ENCODE measurements at places on chromosomes 4 and X. TPM values are rescaled to one million over a fixed set of nuclear protein-coding genes. Genes with fewer than 3 reads are reported as not detected.

Gene SMIM10
- total RNA-seq, result 1.8 TPM

Gene UCP1
- not detected for total RNA-seq

Gene NIPAL1
- 21.0 TPM for total RNA-seq

Gene KIT
- not detected for total RNA-seq

Gene LIMCH1
- total RNA-seq, result 53.9 TPM

Gene CYTL1
- not detected for total RNA-seq

Gene USP11
- total RNA-seq, result 72.0 TPM

Gene VGLL1
- total RNA-seq, result 92.2 TPM

Gene CASK
- total RNA-seq, result 157 TPM

Gene SPON2
- 2.4 TPM for total RNA-seq

Gene CLNK
- not detected for total RNA-seq

Gene SOWAHB
- 3.7 TPM for total RNA-seq

Gene ARHGAP24
- total RNA-seq, result 10.2 TPM

Gene CCSER1
- 7.1 TPM for total RNA-seq

Gene CENPI
- total RNA-seq, result 26.1 TPM

DNA sequence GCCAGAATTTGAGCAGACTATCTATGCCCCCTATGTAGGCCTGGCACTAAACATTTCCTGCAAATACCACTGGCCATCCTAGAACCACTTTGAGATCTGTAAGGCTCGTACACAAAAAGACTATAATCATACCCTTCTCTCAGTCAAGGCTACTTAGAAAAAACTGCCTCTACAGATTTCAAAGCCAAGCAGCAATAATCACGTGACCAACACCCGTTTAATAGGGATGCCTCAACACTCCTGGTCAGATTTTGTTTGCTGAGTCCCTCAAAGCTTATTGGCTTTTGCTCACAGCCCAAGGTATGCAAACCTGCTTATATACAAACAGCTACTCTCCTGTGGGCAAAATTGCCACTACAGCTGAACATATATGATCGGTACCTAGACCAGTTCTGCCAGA lies 897 bp downstream of the COX7B2 start:
- no peak for DNase-seq

DNA sequence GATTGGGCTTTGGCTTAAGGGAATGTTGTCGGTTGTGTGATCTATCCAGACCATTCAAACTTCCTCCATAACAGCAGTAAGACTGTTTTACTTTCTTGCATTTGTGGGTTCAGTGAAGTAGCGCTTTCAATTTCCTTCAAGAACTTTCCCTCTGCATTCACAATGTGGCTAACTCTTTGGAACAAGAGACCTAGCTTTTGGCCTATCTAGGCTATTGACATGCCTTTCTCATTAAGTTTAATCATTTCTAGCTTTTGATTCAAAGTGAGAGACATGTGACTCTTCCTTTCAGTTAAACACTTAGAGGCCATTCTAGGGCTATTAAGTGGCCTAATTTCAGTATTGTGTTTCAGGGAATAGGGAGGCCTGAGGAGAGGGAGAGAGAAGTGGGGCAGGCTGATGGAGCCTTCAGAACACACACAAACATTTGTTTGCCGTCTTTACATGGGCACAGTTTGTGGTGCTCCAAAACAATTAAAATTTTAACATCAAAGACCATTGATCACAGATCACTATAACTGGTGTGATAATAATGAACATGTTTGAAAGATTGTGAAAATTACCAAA lies 34.1 kb downstream of the ADH5 start:
- DNase-seq, result no peak

- DNase-seq, result no peak
These were observed 52.6 kb downstream of the RS1 start for GRCh38 chrX:18619288-18619687.

DNA sequence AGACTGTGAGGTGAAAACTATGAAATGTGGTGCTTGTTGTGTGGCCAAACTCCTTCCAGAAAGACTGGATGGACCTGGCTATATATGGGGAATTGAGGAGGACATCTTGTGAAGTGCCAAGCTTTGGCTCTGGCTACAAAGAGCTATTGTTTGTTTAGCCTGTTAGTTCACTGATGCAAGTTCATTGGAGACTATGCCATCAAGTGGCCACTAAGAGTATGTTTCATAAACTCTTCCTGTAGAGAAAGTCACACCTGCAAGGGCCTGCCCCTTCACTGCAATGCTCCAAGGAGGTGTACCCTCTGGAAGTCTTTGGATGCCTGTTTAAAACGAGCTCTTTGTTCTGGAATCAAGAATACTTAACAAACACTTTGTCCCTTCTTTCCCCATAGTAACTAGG lies 382.0 kb downstream of the GABRG1 start:
- no peak for DNase-seq

GRCh38 chrX:110698696-110699095 lies 96.9 kb downstream of the CHRDL1 start:
- DNase-seq, result no peak

- no peak for DNase-seq
These were observed 33.2 kb downstream of the AWAT2 start for GRCh38 chrX:70016513-70016912.

DNA sequence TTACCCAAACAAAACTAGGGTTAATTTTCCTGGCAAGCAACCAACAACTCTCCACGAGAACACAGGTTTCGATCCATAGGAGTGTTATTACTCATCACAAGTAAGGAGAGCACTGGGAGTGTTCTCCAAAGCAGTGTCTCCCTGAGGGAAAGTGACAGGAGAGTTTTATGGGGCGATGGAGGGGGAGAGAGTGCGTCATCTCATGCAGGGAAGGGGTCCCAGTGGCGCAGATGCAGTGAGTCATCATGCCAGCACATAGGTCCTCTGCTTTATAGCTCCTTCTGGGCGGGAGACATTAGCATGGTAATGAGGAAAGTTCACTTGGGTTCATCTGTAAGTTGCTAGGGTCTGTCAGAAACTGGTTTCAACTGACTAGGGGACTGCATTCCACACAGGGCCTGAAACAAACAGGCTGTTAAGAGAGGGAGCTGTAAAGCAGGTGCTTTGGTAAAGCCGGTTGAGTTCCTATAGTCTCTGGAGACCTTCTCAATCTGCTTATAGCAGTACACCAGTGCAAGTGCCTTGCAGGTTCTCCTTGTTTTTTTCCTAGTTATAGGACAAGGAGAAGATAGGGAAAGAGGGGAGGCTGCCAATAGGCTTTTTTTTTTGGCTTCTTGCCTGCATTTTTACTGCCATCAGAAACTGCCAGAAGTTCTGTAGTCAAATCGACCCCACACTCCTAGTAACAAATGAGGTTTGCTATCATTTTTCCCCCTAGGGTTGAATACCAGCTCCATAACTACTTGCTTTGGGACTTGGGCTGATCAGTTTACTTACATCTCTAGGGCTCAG lies 12.8 kb upstream of the BOD1L1 start:
- no peak for DNase-seq

- DNase-seq, result peak; percentile 75
These were observed 169.0 kb upstream of the BCOR start for GRCh38 chrX:40266490-40267333.

DNA sequence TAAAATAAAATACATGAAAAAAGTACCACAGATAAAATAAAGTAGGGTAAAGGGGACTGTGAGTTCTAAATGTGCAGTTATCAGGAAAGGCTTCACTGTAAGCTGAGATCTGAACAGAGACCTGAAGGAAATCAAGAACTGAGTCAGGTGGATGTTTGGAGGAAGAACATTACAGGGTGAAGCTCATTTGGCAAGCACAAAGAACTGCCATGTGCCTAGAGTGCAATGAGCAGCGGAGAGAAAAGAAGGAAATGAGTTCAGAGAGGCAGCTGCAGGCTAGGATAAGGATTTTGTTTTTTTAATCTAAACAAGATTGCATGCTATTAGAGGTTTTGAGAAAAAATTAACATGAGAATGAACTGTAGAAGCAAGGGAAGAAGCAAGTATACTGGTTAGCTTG lies 373.1 kb downstream of the STPG2 start:
- no peak for DNase-seq

DNA sequence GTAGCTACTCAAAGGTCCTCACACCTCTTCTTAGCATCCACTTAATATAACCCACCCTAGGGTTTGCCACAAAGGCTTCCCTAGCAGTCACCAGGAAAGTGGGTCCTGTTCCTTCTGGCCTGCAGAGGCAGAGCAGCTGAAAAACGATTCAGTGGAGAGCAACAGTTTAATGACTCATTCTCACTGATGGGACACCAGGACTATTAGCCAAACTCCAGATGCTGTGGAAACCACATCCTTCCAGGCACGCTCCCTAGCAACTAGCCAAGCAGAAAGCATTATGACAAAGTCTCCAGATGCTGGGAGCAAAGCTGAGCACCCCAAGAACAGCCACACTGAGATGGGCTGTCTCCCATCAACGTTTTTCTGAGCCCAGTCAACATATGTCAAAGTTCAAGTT lies 30.3 kb upstream of the UTP14A start:
- DNase-seq, result peak; percentile 8

DNA sequence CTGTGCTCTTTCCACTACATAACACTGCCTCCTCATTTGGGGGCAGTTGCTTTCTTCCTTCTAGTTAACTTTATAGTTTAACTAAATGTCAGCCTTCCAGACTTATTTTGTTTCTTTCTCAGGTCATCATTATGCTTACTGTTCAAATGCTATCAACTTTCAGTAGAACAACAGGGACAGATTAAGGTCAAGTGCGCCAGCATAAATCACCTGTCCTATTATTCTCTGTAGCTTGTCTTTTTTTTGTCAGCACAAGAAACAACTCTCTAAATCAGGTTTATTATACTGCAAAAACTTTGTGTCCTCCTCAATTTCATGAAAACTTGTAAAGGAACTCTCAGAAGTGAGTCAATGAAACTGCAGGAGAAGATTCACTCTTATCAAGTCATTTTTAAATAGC lies 19.6 kb downstream of the SPANXA2 start:
- no peak for DNase-seq

- no peak for DNase-seq
These were observed 414.4 kb downstream of the AFF2 start for GRCh38 chrX:148914783-148915182.

- DNase-seq, result no peak
These were observed 55.9 kb downstream of the TMEM156 start for GRCh38 chr4:38976308-38976707.

DNA sequence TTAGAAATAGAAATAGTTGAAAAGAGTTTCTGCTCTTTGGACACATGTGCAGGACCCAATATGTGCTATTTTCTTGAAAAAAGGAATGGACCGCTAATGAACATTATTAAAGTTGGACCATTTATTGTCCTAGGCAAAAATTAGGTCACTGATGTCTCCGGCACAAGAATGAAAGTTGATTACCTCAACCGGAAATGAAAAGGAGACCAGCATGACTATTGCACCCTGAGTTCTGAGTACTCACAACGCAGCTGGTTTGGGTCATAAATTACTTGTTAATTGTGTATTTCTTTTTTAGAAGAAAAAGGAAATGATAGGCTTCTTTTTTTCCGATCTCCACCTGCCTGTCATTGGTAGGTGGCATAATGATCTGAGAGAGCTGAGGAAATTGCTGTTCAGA lies 232.7 kb downstream of the ARHGAP24 start:
- no peak for DNase-seq

DNA sequence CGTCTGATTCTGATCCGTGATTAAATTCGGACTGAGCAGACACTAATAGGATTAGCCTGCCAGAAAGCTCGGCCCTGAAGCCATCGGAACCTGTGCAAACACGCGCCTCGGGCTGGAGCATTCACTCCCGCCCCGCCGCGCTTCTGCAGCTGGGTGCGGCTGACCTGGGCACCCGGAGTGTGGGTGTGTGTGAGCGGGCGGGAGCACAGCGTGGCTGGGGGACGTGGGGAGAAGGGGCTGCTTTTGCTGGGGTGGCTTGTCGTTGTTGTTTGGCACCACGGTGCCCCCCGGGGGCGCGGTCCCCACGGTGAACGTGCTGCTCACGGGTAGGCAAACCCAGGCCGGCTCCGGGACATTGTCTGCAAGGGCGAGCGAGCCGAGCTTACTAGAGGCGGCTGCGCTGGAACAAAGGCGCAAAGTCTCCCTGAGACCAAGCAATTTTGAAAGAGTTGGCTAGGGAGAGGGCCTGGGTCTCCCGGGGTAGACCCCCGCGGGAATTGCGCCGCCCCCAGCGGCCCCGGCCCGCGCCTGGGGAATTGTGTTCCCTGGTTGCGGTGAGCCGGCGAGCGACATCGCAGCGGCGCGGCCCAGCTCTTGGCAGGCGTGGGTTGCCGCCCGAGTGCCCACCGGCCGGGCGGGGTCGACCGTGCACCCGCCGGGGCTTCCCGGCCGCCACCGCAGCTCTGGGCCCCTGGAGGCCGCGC lies 1.4 kb downstream of the MAMLD1 start:
- peak; percentile 22 for DNase-seq

GRCh38 chr4:161320377-161320776 lies 843.4 kb downstream of the FSTL5 start:
- DNase-seq, result peak; percentile 19

DNA sequence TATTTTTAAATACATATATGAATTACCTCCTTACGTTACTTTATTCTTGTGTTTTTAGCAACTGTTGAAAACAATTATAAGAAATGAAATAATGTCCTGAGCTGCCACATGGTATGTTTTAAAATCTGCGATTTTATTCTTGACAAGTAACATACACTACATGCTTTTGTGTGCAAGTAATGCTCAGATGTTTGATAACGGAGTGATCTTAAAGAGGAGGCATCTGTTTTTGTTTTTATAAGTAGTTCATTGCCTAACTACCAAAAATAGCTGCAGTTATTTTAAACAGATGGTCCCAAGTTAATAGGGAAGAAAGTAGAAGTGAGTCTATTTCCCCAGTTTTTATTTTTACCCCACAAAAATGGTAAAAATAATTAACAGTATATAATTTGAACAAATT lies 55.2 kb downstream of the GAB1 start:
- DNase-seq, result no peak

- peak; percentile 83 for DNase-seq
These were observed 32.5 kb downstream of the DLG3 start for GRCh38 chrX:70476934-70477733.

GRCh38 chr4:14446904-14447303 lies 555.4 kb upstream of the CPEB2 start:
- DNase-seq, result no peak

GRCh38 chrX:38548508-38548907 lies 12.8 kb upstream of the TSPAN7 start:
- DNase-seq, result no peak

GRCh38 chr4:6379767-6380745 lies 92.4 kb downstream of the PPP2R2C start:
- DNase-seq, result no peak

DNA sequence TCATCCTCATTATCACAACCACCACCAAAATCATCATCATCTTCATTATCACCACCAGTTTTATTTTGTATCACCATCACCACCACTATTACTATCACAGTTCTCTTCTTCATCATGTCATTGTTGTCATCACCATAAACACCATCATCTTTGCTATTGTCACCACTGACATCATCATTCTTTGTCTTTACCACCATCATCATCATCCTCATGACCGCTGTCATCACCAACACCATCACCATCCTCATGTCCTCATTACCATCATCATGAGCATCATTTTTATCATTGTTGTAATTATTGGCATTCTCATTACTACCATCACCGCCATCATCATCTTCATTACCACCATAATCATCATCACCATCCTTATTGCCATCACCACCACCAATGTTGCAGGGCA lies 31.4 kb downstream of the EVC start:
- no peak for DNase-seq

- no peak for DNase-seq
These were observed 22.9 kb downstream of the KCTD8 start for GRCh38 chr4:44425614-44426208.

GRCh38 chr4:76610751-76611547 lies 175.9 kb downstream of the SHROOM3 start:
- no peak for DNase-seq

Measured in Calu3 (cell line).